SK-N-SH treated with all-trans-retinoic acid at 6 μM for 48 hours (cell line): ENCODE measurements at places on chromosomes 1 and 21.

GRCh38 chr1:147215540-147215916, 9.6 kb downstream of the FMO5 start:
- no peak for ATAC-seq

DNA sequence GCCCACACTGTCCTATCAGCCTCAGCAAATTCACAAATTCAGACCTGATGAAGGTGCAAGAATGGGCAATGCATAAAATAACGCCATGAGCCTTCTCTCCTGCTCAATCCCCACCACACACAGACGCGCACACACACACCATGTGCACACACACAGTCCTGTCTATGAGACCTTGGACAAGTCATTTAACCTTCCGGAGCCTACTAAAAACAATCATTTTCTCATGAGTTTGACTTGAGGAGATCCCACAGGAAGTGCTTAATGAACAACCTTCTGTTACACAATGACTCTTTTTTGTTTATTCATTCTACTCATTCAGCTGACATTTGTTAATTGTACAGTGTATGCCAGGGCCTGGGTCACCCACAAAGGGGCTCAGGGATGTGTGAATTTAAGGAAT, 125.4 kb downstream of the EDEM3 start:
- no peak for ATAC-seq

- no peak for ATAC-seq
These were observed 14.8 kb upstream of the OLIG2 start for GRCh38 chr21:33010931-33011330.

DNA sequence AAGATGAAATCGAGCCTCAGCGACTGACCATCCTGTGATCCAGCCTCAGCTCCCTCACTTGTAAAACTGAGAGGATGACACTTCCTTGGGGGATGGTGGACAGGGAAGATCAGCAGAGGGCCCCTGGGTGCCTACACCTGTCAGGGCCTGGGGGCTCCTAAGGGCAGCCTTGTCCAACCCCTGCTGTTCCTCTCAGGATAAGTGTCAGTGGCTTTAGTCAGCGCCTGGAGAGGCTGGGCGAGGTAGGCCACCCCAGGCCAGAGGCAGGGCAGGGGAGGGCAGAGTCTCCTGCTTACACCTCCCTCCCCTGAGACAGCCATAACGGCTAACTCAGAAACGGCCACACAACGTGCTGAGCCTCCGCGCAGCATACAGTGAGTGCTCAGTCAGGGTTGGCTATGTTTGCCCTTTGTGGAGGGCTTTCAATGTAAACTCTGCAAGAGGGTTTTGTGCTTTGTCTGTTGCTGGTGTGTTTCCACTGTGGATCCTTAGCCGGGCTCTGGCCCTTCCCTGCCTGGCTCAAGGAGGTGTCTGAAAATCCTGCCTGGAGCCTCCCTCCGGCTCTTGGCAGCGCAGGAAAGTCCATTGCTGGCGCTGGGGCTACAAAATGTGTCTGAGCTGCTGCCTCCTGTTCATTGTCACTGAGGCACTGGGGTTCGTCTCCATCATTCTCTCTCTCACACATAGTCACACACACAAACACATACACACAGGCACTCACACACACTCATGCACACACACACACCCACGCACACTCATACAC, 588.4 kb downstream of the PTPRU start:
- ATAC-seq = no peak

GRCh38 chr1:177984761-177985160, 14.9 kb upstream of the SEC16B start:
- ATAC-seq = no peak

- no peak for ATAC-seq
These were observed 13.1 kb upstream of the PLA2G2C start for GRCh38 chr1:20199403-20199802.

DNA sequence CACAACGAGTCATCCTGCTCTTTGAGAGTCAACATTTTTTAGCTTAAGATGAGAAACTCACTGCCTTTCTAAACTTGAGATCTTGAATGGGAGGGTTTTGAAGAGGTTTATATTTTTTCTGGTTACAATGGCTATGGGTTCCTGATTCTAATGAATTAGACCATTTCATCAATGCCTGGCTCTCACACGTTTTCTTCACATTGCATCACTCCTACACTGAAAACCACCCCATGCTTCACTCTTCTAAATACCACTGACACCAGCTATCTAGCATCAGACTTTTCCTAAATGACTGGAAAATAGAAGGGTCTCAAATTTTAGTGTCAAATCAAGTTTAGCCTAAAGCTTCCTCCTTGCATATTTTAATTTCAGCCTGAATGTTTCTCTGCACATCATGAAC, 606.1 kb upstream of the USP24 start:
- ATAC-seq = no peak

GRCh38 chr1:109527098-109527811, 12.4 kb upstream of the GPR61 start:
- no peak for ATAC-seq

DNA sequence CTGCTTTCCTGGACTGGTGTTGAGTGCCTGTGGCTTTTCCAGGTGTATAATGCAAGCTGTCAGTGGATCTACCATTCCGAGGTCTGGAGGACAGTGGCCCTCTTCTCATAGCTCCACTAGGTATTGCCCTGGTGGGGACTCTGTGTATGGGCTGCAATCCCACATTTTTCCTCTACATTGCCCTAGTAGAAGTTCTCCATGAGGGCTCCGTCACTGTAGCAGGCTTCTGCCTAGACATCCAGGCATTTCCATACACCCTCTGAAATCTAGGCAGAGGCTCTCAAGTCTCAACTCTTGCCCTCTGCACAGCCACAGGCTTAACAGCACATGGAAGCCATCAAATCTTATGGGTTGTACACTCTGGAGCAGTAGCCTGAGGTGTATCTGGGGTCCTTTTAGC, 107.6 kb downstream of the GRIK1 start:
- no peak for ATAC-seq

- ATAC-seq = no peak
These were observed 36.1 kb upstream of the SLC5A9 start for GRCh38 chr1:48186306-48186839.
